ENCODE measurements at places on chromosomes 11 and 22.

GRCh38 chr22:48929276-48929790 is 898.3 kb downstream of the BRD1 start:
- DNase-seq: no peak

GRCh38 chr11:68052137-68052873 is 13.5 kb downstream of the TCIRG1 start:
- DNase-seq: no peak

DNA sequence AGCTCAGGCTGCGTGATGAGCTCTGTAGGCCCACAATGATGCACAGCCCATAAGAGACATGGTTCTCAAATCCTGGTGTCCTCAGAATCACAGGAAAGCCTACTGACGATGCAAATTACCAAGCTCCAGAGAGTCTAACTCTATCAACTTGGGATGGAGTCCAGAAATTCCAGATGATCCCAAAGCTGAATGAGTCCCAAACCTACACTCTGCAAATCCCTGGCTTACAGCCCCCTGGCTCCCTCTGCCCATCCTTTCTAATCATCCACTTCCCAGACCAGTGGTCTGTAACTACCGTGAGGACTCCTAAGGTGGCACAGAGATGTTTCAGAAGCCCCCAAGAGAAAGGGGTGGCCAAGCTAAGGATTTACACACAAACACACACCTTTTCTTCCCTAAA is 13.5 kb downstream of the ARFGAP2 start:
- DNase-seq: no peak

GRCh38 chr11:15758857-15759465 is 597.4 kb downstream of the SOX6 start:
- no peak for DNase-seq

GRCh38 chr11:122082205-122082604 is 33.8 kb downstream of the BLID start:
- peak; percentile 72 for DNase-seq

DNA sequence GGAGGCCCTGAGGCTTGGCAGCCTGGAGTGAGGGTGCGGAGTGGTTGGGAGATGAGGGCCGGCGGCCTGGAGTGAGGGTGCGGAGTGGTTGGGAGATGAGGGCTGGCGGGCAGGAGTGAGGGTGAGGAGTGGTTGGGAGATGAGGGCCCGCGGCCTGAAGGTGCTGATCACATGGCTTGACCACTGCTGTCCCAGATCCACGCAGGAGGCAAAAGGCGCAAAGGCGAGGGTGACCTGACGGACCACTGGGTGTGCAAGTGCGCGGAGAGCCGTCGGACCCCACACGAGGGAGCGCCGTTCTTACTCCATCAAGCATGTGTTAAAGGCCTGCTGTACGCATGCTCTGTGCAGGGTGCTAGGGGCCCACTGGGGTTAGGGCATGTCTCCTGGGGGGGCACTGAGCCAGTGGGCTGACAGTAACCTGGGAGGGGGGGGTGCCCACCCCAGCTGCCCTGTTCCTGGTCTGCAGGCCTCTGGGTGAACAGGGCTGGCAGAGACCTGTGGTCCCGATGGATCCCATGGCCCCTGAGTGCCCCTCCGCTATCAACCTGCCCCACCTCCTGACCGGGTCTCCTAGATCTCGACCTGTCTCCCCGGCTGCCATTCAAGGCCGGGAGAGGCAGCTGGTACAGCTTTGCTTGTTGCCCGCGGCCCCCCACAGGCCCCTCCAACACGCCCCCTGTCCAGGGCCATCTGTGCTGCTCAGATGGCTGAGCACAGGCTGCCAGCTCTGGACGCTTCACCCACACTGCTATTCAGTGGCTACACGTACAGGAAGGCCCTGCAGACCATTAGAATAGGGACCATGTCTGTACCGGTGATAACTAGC is 21.1 kb downstream of the MRGPRD start:
- DNase-seq: no peak

DNA sequence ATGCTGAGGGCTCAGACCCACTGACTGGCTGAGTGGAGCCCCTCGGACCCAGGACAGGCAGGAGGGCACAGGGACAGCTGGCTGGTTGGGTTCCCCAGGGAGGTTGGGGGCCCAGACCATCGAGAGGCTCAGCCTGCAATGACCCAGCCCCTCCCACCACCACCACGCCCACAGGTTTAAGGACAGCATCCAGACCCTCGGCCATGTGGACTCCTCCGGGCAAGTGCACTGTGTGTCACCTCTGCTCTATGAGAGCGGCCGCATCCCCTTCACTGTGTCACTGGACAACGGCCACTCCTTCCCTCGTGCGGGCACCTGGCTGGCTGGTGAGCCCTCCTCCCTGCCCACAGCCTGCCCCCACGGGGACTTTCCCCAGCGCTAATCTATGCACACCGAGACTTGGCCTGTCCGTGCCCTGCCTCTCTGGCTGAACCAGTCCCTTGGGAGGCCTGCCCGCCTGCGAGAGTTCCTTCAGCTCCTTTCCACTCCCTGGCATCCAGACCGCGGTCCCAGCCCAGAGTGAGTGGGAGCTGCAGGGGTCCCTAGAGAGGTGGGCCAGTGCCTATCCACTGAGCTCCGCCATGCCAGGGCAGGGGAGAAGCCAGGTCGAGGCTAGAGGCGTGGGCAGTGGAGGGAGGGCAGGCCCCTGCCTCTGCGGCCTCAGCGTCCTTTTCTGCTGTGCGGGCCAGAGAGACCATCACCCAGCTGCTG is 2.2 kb downstream of the SUSD2 start:
- no peak for DNase-seq

DNA sequence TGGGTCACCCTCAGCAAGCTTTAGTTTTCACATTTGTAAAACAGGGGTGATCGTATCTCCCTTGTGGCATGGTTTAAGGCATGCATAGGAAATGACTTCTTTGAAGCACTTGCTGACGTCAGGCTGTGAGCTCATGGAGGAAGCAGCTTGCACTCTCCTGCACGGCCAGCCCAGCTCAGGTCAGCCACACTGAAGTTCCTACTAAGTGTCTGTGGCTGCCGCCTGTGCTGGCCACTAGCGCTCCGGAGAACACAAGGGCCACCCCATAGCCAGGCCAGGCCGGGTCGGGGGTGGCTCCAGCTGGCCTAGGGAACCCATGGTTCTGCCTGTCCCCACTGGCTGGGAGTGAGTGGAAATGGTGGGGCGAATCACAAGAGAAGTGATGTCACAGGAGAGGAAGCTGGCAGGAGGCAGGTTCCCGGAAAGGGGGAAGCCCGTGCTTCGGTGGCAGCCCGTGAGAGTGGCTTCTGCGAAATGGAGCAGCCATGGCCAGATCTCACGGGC is 28.2 kb downstream of the KCTD17 start:
- DNase-seq: peak; percentile 54

GRCh38 chr11:45102361-45102809 is 44.1 kb upstream of the PRDM11 start:
- DNase-seq: no peak

GRCh38 chr11:72738199-72739141 is 13.7 kb downstream of the ARAP1 start:
- peak; percentile 33 for DNase-seq

- peak; percentile 4 for DNase-seq
These were observed 2.6 kb upstream of the NLRP10 start for GRCh38 chr11:7967826-7968225.

DNA sequence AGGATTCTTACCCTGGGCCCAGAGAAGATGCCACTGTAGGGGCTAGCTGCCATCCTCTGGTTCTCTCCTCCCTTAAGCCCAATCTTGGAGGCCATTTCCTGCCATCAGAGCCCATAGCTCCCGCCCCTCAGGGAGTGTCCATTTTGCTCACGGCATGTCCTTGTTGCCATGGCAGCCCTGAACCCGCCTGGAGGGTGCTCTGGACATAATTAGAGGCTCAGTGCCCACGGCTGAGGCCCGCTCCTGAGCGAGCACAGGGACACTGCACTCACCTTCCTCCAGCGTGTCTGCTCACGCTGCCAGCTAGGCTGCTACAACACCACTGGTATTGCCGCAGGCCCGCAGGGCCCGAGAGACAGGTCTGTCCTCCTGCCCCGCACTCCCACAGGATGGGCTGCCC is 11.1 kb upstream of the SUSD2 start:
- no peak for DNase-seq

DNA sequence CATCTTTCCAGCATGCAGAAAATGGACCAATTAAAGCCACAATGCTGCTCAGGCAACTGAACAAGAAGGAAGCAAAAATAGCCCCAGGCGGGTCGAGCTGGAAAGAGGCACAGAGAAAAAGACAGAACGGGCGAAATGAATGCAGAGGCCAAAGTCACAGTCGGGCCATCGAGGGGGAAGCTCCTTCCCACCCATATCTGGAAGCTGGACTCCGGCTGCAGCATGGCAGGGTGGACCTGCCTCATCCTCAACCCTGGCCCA is 58.6 kb upstream of the PRDM11 start:
- no peak for DNase-seq
